Eye (tissue), 1 donor: ENCODE measurements at places on chromosomes 3 and 15.

GRCh38 chr15:44193651-44194322 lies 1.3 kb downstream of the FRMD5 start:
- DNase-seq: no peak

GRCh38 chr3:114144909-114145688 lies 33.8 kb downstream of the DRD3 start:
- no peak for DNase-seq

GRCh38 chr3:156818273-156818651 lies 7.9 kb upstream of the LEKR1 start:
- DNase-seq: no peak

DNA sequence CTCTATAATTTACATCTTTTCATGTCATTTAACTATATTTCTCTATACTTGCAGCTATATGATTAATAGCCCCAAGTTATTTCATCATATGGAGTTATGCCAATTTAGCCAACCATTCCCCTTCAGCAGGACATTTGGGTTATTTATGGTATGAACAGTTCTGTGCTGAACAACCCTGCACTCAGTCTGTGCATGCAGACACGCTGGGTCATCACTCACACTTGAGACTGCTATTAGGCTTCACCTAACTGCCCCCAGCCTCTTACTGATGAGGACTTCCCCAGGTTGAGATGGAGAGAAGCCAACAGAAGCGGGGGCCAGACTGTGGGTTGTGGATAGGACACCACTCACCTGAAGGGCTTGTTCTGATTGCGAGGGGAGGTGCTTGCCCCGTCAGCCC lies 7.3 kb downstream of the TADA3 start:
- no peak for DNase-seq

- DNase-seq: no peak
Observed at GRCh38 chr15:77980098-77980497, 97.4 kb downstream of the TBC1D2B start.

DNA sequence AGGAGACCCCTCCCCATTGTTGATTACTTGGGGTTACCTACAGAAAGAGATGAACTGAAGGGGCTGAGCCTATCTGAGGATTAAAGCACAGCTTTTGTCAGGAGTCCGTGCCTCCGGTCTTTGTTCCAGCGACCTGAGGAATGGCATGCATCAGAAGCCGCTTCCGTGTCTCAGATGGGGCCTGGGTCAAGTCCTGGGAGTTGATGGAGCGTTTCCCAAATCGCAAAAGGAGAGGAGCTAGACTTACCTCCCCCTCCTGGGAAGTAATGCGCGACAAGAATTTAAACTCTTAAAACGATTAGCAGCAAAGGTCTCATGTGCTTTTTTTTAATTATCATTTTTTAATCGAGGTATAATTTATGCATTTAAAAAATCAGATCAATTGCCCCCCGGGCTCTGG lies 983 bp upstream of the ALDH1A3 start:
- peak; percentile 65 for DNase-seq

GRCh38 chr3:82410366-82410765 lies 648.9 kb upstream of the GBE1 start:
- peak; percentile 10 for DNase-seq

GRCh38 chr3:16061491-16061890 lies 113.0 kb upstream of the GALNT15 start:
- DNase-seq: no peak

GRCh38 chr3:39207361-39208186 lies 15.2 kb upstream of the XIRP1 start:
- DNase-seq: no peak
